ENCODE measurements at places on chromosomes 3 and 15. TPM values are rescaled to one million over a fixed set of nuclear protein-coding genes. Genes with fewer than 3 reads are reported as not detected.

Gene PRSS50
- total RNA-seq, result 0.31 TPM

Gene CHDH
- total RNA-seq, result 1.4 TPM

Gene PP2D1
- not detected for total RNA-seq

DNA sequence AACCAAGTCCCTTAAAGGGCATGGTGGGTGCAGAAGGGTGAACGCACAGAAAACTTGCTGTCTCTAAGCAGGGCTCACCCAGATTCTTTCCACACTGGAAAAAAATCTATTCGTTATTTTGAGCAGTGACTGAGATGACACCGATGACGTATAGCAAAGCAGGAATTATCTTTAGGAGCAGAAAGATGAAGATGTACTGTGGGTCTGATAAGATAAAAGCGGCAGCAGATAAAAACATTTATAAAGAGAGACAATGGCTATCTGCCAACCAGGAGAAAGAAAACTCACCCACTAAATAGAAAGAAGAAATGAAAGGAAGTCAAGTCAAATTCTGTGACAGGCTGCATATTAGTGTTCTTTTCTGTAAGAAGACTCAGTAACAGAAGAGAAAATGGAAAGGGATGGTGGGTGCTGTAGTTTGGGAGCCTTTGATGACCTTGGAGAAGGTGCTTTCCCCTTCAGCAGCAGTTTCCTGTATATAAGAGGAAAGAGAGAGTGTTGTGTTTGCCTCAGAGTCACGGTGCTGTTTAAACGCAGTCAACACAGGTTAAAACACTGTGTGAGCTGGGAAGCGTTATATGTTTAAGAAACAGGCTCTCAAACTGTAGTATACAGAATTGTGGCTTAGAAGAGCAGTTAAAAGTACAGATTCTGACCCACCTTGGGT is 111.6 kb downstream of the AQP9 start:
- DNase-seq, result no peak

DNA sequence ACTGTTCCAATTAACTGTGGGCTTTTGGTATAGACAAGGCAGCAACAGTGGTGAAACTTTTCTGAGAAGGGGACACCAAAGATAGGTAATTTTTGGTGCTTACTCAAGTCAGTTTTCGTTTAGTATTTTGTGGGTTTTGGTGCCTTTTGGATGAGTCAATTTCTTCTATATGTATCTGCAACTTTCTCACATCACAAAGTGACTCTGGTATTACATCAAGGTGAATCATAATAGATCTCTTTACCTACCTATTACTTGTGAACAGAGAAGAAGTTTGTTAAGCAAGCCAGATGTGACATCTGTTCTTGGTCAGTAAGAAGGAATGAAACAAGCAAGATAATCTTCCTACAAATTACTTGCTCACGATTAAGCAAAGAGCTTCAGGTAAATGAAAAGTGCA is 732.4 kb upstream of the DPPA4 start:
- DNase-seq, result no peak

DNA sequence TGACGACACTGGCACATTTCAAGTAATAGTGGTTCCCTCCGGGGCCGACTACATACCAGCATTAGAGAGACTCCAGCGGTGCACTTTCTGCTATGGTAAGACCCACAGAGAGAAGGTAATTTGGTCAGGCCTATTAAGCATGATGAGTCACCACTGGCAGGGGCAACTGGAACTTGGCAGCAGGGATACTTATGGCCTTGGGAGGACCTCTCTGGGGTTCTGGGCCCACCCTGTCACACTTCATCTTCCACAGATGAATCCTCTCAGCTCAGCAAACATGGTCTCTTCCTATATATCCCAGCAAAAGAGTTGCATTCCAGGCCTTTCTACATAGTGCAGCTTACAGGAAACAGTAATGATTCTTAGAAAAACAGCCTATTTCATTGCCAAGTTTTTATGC is 88.0 kb downstream of the PIK3R4 start:
- no peak for DNase-seq

- DNase-seq, result no peak
Measured at GRCh38 chr15:62976301-62976881, 66.2 kb upstream of the TPM1 start.

DNA sequence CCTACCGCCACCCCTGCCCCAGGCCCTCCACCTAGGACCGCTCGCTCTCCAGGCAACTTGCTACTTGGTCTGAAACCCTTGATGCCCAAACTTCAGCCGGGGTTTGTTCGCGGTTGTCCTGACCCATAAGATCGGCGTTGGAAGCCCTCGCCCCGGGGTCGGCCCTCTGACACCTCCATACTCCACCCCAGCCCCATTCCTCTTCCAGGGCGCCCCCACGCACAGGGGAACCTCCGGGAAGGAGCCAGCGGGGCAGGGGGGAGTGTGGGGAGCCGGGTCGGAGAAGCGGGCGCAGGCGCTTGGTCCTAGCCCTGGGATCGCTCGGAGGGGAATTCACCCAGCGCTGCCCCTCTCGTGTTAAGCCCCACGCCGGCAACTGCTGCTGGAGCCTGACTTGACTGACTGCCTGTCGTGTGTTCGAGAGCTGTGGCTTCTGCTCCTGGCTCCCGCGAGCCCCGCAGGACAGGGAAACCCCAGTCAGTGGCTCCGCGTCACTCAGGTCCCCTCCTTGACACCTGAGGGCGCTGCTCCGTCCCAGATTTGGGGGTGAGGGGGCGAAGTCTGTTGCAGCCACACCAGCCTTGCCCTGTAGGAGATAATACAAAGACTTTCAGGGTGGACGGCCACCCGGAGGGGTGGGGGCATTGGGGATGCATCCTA is 675 bp downstream of the RYR3 start:
- no peak for DNase-seq

DNA sequence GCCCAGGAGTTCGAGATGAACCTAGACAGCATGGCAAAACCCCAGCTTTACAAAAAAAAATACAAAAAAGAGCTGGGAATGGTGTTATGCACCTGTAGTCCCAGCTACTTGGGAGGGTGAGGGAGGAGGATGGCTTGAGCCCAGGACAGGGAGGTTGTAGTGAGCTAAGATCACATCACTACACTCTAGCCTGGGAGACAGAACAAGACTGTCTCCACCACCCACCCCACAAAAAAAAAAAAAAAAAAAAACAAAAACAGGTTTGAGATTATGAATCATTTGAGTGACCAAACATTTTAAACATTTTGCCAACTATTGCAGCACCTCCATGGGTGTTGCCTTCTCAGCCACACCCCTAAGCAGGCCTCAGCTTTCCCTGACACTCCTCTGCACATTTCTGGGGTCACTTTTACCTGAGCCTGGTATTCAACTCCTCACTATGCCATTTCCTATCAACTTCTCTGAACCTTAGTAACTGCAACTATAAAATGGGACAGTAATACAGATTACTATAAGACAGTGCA is 41.8 kb downstream of the IL5RA start:
- no peak for DNase-seq

DNA sequence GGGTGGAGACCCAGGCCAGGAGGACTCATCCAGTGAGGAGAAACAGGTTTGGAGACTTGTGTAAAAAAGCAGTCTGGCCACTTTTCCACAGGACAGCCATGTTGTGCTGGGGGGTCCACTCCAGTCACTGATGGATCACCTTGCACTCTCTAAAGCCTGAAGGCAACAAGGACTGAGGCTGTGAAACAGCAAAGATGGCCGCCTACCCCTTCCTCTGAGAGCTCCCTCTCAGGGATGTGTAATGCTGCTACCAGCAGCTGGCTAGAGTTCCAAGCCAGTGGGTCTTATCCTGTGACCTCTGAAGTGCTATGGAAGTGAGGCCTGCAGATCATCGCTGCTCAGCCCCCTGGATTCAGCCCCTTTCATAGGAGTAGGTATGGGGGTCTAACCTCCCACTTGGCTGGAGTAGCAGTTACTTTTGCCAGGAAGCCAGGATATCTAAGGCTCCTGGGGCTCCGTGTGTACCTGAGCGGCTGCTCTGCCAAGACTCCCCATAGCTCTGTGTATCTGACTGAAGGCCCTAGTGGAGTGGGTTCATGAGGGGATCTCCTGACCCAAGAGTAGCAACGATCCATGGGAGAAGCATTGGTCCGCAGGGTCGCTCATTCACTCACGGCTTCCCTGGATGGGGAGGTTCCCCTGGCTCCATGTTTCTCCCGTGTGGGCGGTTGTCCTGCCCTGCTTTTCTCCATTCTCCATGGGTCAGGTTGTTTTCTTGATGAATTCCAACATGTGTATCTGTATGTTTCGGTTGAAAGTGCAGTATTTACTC is 69.9 kb upstream of the TNFSF10 start:
- no peak for DNase-seq
